Thoracic aorta (tissue), 2 donors: ENCODE measurements at places on chromosomes 13 and 19.

- no peak for DNase-seq
Measured at GRCh38 chr13:68257111-68257842, 1027.1 kb upstream of the PCDH9 start.

GRCh38 chr19:35512831-35513627 lies 420 bp downstream of the DMKN start:
- DNase-seq: no peak

- DNase-seq: no peak
Measured at GRCh38 chr13:114120591-114121011, 11.8 kb downstream of the RASA3 start.

DNA sequence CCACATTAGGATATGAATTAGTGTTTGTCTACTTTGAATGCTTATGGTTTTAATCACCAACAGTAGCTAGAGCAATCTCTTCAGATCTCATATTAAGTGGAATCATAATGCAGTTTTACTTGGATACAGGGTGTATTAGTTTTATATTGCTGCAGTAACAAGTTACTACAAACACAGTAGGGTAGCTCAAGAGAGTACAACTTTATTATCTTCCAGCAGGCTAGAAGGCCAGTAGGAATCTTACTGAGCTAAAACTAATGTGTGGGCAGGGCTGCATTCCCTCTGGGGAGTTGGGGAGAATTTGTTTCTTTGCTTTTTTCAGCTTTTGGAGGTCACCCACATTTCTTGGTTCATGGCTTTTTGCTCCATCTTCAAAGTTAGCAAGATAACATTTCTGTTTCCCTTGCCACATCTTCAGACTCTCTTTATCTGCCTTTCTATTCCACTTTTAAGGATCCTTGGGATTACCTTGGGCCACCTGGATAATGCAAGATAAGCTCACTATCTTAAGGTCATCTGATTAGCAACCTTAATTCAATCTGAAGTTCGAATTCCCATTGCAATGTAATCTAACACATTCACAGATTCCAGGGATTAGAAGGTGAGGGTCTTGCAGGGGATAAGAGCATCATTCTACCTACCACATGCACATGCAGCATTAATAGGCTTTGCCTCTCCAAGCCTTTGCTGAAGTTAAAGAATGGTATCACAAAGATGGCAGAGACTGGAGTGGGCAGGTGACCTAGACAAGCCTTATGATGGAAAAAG lies 134.1 kb upstream of the SLC10A2 start:
- DNase-seq: no peak

- no peak for DNase-seq
Measured at GRCh38 chr13:90872491-90873025, 474.9 kb upstream of the MIR17HG start.

DNA sequence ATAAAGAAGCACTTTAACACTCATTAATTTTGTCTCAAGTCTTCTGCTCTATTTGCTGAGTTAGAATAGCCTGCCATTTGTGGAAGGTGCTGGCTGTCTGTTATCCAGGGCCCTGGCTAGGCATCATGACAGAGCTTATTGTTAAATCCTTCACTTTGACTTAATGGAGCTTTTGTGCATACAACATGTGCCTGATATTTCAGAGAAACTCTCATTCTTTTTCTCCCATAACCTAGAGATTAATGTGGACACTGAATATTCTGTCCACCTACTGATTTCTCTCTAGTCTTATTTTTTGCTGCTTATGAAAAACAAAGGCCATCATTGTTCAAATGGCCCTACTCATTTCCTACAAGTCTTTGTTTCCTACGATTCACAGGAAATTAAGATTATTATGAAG lies 383.1 kb upstream of the HTR2A start:
- no peak for DNase-seq
